CD4-positive, alpha-beta T cell treated with Interleukin-15 for 1 hour (primary cell): ENCODE measurements at places on chromosomes 13 and 19.

GRCh38 chr13:72097568-72097967 is 230.6 kb upstream of the DACH1 start:
- DNase-seq = no peak

- DNase-seq = no peak
These were observed 17.7 kb downstream of the ZMYM5 start for GRCh38 chr13:19845758-19846157.

DNA sequence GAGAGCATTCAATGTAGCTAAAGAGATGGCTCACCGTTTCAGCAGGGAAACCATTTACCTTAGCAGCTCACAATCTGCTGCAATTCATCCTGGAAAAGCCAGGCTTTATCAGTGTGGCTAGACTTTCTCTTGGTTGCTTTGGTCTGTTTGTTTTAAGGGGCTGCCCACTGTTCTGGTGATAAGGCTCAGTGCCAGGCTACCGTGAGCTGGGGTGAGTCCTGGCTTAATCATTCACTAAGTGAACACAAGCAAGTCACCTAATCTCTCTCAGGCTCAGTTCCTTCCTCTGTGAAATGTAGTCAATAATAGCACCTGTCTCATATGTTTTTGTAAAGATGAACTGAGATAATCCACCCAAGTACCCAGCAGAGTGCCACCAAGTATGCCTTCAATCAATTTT is 229.0 kb downstream of the TEX29 start:
- no peak for DNase-seq

DNA sequence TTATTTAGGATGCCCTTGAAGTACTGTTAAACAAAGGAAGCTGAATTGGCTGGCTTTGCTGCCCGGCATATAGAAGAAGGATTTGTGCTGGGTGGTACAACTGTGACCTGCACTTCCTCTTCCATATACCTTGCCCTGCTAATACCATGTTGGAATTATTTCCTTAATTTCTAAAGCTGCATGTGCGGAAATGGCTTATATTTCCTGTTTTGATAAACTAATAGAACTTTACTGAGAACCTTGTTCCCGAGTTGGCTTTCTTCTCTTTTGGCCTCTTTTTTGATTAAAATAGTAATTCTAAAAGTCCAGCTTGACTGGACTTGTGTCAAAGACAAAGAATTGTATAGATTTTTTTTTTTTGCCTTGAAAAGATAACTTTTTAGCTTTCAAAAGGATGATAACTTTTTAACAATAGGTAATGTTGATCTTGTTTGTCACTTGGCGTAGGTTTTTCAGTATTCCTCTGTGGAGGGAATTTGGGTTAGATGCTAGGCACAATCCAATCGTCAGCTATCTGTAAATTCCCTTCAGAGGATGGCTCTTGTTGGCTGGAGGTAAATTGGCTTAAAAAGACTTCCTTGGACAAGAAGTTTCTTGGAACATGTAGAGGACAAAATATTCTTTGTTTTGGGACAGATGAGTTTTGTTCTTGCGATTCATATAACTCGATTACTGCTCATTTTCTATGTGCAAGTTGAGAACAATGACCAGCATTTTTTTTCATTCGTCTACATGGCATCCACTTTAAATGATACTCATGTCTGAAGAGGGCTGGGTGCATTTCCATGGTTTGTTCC is 41.4 kb downstream of the COL4A2 start:
- DNase-seq = no peak

DNA sequence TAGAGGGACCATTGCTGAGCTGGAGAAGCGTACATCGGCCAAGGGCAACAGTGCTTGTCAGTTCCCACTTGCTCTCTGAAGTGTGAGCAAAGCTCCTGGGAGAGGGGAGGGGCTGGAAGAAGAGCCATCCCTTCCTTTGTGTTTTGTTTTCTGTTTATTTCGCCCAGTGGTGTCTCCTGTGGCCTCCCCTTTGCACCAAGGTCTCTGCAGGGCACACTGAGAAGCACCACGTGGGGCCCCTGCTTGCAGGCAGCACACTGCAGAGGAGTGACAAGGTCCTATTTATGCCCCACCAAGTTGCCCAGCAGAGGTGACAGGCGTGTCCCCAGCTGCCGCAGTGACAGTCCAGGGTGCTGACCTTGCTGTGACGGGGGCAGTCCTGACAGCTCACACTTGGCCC is 24.0 kb downstream of the GRIN2D start:
- no peak for DNase-seq

DNA sequence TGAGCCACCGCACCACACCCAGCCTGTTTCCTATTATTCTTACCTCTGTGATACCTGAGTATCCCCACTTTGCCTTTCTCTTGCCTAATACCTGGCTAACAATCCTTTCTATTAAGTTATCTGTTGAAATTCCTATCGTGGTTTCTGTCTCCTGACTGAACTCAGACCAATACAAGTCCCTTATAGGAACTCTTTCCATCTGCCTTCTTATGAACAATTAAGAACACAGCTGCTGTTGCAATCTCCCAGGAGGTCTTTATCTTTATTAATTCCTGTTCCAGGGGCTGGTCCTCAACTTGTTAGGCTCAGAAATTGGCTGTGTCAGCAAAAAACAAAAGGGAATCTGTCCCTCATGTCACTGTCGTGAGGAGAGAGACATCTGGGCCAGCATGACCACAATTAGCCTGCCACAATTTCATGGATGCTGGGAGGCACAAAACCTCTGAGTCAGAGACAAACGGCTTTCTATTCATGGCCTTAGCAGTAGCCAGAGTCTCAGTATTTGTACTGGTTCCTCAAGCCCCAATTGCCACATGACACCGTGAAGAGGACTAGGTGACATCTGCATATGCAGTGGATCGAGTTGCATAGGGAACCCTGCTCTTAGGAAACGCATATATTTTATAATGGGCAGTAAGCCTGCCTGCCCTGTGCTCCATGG is 58.2 kb downstream of the NUFIP1 start:
- DNase-seq = no peak

DNA sequence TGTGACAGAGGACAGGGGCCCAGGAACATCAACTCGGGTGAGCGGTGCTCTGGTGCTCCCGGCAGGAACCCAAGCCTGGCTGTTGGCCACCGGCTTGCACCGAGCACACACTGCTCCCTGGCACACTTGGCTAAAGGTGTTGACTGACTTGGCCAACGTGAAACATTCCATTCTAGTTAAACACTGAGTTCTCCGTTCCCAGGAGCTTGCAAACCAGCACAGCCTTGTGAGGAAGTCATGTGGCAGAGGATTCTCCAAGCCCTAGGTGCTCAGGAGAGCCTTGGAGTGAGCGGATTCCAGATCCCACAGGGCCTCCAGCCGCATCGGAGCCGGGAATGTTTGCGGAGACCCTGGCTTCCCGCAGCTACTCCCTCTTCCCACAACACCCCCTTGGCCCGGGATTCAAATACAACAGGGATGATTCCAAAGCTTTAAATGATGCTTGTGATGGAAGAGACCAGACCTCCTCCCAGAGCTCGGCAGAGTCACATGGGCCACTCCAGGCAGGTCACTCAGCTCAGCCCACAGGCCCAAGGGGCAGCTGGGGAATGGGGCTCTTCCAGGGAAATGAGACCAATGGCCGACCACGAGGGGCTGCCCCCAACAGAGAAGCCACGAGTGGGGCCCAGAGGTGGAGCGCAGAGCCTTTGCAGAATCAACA is 2.9 kb downstream of the C13orf46 start:
- DNase-seq = no peak
